Central memory CD4-positive, alpha-beta T cell (primary cell): ENCODE measurements at places on chromosomes 13 and 19.

- no peak for DNase-seq
Measured at GRCh38 chr19:17347361-17347760, 10.0 kb downstream of the GTPBP3 start.

GRCh38 chr13:33678906-33679657 lies 138.9 kb upstream of the RFC3 start:
- peak; percentile 47 for DNase-seq

GRCh38 chr13:82305588-82305987 lies 1576.7 kb downstream of the SLITRK1 start:
- no peak for DNase-seq

DNA sequence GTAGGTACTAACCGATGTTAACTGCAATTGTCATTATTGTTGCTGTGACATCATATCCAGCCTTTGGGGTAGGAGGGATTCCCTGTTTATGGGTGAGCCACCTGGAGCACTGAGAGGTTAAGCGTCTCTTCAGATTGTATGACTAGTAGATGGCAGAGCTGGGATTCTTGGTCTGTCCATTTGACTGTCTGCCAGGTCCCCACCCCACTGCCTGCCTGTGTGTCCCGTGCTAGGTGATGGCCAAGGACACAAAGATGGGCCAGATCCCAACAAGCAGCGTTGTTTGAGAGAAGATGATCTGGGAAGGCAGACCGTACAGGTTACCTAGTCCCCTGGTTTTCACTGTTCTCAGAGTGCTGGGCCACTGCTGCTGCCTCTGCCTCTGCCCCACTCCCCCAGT lies 16.6 kb downstream of the PPP2R1A start:
- DNase-seq = no peak

DNA sequence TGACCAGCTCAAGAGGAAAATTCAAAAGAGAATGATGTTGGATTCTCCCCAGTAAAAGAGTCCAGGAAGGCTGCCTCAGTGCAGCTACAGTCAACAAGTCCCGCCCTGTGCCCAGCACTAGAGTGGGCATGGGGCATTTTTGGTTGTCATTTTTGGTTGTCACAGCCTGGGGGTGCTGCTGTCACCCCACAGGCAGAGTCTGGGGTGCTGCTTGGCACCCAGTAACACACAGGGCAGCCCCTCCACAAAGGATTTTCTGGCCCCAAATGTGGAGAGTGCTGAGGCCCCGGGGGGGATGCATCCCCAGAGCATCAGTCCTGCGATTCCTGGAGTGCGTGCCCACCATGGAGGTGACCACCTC lies 28.2 kb upstream of the TMEM255B start:
- no peak for DNase-seq

DNA sequence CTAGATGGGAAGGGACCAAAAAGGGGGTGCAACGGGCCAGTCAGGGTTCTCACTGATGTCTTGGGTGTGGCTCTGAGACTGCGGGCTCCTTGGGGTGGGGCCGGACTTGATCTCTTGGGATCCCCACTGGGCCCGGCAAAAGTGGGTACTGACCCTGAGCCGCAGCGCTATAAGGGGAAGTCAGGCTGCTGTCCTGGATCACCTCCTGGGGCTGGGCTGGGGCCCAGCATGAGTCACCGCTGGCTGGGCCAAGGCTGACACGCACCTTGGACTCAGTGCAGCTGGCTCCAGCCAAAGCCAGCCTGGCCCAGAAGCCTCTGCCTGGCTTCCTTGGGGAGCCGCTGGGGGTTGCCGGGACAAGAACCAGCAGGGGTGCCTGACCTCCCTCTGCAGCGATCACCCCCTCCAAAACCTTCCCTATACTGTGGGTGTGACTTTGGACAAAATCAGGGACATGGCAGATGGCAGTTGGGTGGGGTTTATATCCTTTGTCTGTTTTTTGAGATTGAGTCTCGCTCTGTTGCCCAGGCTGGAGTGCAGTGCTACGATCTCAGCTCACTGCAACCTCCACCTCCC lies 617 bp upstream of the IQCN start:
- DNase-seq = peak; percentile 61
